ENCODE measurements at places on chromosomes 11 and 22.

GRCh38 chr11:128726458-128727139 lies 32.7 kb downstream of the FLI1 start:
- DNase-seq = peak; percentile 40

DNA sequence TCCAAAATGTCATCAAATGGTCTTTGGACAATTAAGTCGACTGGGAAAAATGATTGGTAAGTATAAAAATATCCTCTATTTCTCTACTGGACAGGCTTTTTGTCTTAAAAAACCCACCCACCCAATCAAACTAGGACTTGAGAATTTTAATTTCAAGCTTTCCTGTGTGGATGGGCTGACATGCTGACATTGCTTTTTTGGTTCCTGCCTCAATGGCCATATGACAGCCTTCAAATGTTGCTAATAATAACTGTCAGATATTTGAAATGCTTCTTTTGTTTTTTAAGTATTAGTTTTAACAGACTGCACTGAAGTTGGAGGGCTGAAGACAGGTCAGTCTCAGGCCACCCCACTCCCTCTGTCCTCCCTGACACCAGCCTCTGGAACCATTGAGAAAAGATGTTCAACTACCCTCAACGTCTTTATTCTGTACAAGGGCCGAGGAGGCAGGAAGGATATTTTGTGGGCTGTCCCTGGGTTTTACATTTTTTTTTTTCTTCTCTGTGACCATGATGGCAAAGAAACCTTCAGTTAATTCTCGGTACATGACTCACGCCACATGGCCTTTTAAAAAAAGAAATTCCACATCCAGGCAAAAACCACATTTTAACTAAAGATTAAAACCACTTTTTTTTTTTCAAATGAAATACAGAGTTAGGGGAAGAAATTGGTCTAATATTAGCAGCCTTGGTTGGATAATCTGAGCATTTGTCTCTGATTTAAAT lies 130.4 kb downstream of the SLC1A2 start:
- DNase-seq = no peak

DNA sequence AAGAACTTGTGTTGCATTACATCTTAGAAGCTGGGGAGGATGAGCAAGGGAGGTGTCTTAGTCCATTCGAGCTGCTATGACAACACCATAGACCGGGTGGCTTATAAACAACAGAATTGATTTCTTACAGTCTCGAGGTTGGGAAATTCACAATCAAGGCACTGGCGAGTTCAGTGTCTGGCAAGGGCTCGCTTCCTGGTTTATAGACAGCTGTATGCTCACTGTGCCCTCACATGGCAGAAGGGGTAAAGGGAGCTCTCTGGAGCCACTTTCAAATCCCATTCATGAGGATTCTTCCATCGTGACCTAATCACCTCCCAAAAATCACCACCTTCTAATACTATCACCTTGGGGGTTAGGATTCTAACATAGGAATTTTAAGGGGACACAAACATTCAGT lies 150.0 kb upstream of the NECTIN1 start:
- DNase-seq = no peak

GRCh38 chr11:67584205-67584880 lies 731 bp downstream of the GSTP1 start:
- peak; percentile 24 for DNase-seq

DNA sequence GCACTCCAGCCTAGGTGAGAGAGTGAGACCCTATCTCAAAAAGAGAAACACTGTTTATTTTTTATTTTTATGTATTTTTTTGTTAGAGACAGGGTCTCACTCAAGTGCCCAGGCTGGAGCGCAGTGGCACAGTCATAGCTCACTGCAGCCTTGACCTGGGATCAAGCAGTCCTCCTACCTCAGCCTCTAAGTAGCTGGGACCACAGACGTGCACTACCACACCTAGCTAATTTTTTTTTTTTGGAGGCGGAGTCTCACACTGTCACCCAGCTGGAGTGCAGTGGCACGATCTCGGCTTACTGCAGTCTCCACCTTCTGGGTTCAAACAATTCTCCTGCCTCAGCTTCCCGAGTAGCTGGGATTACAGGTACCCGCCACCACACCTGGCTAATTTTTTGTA lies 6.4 kb downstream of the RBX1 start:
- DNase-seq = no peak

- no peak for DNase-seq
Observed at GRCh38 chr11:66956689-66957290, 1.4 kb downstream of the PC start.

GRCh38 chr11:82714346-82715174 lies 19.1 kb downstream of the FAM181B start:
- DNase-seq = no peak

- no peak for DNase-seq
Observed at GRCh38 chr11:47998733-47999359, 18.5 kb downstream of the PTPRJ start.

- peak; percentile 31 for DNase-seq
Observed at GRCh38 chr22:44026630-44027511, 2.8 kb downstream of the PARVB start.

DNA sequence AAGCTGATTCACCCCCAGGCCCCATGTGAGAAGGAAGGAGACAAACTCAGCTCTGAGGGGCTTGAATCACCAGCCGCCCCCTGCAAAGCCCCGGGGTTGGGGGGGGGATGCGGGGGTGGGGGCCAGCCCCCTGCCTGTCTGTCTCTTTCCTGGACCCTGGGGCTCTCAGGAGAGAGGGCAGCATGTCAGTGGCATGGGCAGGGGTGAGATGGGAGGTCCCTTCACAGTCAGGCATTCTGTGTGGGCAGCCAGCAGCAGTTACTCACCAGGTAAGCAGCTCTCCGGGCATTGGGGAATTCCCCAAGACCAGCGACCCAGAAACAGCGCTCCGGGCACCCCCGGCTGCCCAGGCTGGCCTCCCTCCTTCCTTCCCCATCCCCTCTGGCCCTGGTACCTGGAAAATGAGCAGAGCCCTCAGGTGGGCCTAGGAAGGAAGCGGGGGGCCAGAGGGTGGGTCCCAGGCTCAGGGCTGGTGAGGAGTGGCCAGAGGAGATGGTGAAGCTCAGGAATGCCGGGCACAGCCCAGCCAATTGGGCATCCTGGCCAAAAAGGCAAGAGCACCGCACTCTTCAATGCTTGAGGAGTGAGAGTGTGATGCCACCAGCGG lies 4.2 kb upstream of the LIF start:
- no peak for DNase-seq

DNA sequence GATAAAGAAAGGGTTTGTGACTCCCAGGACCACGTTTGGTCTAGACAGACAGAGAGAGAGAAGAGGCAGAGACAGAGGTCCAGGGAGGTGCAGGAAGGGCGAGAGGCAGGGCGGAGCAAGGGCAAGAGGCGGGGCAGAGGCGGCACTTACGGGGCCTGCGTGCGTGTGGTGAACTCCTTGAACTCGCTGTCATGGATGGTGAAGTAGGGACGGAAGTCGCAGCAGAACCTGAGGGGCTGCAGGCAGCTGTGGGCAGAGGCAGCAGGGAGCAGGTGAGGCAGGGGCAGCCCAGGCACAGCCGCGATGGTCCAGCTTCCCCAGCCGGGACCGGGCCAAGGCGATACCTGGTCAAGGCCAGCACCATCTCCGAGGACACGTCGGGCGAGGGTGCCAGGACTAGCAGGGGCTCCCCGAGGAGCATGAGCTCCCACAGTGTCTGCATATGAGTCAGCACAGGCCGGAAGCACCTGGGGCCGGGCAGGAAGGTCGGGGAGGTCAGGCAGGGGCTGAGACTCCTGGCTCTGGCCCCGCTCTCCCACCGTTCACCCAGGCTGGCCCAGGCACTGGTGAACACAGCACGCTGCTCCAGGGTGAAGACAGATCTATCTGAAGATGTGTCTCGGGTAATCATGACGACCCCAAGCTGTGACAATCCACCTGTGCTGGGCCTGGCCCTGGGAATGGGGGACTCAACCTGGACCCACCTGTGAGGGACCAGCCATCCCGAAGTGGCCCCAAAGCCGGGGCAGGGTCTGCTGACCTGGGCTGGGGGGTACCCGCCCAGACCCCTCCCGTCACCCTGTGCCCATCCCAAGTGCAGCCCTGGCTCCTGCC lies 7.2 kb upstream of the PLXNB2 start:
- peak; percentile 71 for DNase-seq

- DNase-seq = no peak
Observed at GRCh38 chr11:92269021-92269420, 44.4 kb downstream of the FAT3 start.

- no peak for DNase-seq
Observed at GRCh38 chr11:31818425-31818755, 7.3 kb upstream of the PAX6 start.

GRCh38 chr11:3163241-3163981 lies 1.7 kb downstream of the OSBPL5 start:
- no peak for DNase-seq

GRCh38 chr11:19730373-19730772 lies 17.7 kb downstream of the NAV2 start:
- DNase-seq = no peak

DNA sequence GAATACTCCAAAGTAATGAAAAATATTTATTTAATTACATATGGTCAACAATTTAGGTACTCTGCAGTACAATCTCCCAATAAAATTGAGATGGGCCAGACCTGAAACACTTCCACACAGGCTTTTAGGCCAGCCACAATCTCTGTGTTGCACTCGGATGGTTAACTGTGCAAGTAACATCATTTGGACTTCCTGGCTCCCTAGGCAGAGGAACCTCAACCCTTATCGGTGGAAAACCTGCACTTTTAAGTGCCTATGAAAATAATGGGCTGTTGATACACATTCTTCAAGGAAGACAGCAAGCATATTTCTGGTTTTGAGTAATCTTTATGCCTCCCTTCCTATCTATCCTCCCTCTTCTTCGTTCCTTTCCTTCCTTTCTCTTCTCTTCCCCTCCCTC lies 343.1 kb downstream of the SOX6 start:
- DNase-seq = no peak

- DNase-seq = peak; percentile 44
Observed at GRCh38 chr11:61026121-61027031, 54.9 kb downstream of the CD6 start.

- DNase-seq = no peak
Observed at GRCh38 chr11:70603114-70603755, 204.9 kb downstream of the CTTN start.

DNA sequence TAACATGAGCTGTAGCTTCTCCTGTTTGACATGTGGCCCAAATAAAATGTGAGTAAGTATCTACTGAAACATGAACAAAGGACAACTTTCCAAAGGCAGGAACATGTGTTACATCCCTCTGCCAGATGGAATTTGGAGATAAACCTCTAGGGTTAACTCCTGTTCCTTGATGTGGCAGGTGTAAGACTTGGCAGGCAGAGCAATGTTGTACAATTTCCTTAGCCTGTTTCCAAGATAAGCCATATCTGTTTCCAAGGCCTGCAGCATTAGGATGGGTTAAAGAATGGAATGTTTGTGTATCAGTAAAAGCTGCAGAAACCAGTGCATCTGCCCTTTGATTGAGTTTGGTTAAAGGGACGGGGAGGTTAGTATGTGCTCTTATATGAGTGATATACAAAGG lies 8.8 kb upstream of the DNAJB13 start:
- DNase-seq = no peak

- DNase-seq = no peak
Observed at GRCh38 chr11:78248903-78249302, 60.2 kb downstream of the USP35 start.

DNA sequence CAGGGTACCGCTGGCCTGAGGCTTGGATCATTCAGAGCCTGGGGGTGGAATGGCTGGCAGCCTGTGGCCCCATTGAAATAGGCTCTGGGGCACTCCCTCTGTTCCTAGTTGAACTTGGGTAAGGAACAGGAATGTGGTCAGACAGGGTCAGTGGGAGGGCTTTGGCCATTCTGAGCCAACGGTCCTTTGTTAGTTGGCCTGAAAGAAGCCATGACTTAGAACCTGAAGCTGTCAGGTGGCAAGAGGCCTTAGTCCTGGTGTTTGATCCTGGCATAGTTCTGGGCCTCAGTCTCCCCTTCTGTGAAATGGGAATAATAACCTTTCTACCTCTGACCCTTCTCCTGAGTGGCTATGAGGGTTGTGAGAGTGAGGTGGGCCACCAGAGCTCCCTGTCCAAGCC lies 8.3 kb downstream of the PGAP2 start:
- DNase-seq = no peak

GRCh38 chr11:35165030-35165422 lies 26.1 kb downstream of the CD44 start:
- no peak for DNase-seq

GRCh38 chr11:16874275-16874975 lies 136.0 kb downstream of the C11orf58 start:
- no peak for DNase-seq

- DNase-seq = no peak
Observed at GRCh38 chr11:116962108-116962507, 124.7 kb upstream of the APOA1 start.

GRCh38 chr11:130711193-130711592 lies 205.1 kb downstream of the SNX19 start:
- no peak for DNase-seq

- DNase-seq = no peak
Observed at GRCh38 chr11:30585892-30586250, 282 bp downstream of the MPPED2 start.

DNA sequence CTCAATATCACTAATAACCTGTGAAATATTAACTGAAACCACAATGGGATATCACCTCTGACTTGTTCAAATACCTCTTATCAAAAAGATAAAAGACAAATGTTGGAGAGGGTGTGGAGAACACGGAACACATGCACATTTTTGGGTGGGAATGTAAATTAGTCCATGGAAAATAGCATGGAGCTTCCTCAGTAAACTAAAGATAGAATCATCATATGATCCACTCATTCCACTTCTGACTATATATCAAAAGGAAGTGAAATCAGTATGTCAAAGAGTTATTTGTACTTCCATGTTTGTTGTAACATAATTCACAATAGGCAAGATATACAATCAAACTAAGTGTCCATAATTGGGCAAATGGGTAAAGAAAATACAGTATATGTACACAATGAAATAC lies 57.4 kb downstream of the TYR start:
- no peak for DNase-seq

DNA sequence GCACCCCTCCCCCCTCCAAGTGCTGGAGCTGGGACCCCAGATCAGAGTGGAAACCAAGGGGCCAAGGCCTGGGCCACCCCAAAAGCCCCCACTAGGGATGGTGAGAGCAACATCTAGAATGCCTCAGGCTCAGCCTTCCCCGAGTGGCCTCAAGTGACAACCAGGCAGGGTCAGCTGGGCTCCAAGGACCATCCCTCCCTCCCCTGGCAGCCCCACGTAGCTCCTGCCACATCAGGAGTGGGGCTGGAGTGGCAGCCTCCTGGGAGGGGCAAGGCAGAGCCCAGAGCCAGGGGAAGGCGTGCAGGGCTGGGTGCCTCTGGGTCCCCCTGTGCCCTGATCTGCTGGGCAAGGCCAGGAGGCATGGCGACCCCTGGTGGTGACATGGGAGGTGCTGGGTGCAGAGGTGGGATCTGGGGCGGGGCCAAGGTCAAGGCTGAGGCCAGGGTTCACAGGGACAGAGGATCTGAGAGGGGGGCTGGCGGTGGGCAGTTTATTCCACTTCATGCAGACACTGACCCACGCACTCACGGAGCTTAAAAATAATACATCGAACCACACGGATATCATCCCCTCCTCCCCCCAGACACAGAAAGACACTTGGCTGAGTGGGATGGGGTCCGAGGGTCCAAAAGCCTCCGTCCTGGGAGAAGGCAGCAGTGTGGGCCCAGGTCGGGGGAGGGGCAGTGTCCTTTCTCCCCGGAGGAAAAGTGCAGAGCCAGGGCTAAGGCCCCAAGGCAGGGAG lies 15.8 kb upstream of the EHD1 start:
- DNase-seq = peak; percentile 80
